Tongue (tissue), 3 donors: ENCODE measurements at places on chromosomes 5 and 9. TPM values are rescaled to one million over a fixed set of nuclear protein-coding genes. Genes with fewer than 3 reads are reported as not detected.

DNA sequence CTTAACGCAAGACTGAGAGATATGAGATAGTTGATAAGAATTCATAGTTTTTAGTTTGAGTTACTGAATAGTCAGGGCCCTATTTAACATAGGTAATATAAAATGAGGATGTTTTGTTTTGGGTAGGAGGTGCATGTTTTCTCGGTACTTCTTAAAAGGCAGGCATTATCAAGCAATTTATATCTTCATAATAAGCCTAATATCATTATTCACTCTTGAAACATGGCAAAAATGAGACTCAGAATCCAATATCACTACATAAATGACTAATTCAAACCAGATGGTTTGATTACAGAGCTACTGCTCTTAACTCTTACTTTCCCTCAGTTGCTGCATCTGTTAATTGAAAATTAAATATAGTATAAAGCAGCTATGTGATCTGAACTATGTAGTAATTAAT, 2038.7 kb downstream of the EFNA5 start:
- no peak for DNase-seq

- DNase-seq, result no peak
These were observed 82.3 kb downstream of the PTCD2 start for GRCh38 chr5:72402381-72402890.

LARP1 gene
- 70.7 TPM for total RNA-seq

- DNase-seq, result peak; percentile 38
These were observed 206.5 kb downstream of the ARL15 start for GRCh38 chr5:54103871-54104270.

DNA sequence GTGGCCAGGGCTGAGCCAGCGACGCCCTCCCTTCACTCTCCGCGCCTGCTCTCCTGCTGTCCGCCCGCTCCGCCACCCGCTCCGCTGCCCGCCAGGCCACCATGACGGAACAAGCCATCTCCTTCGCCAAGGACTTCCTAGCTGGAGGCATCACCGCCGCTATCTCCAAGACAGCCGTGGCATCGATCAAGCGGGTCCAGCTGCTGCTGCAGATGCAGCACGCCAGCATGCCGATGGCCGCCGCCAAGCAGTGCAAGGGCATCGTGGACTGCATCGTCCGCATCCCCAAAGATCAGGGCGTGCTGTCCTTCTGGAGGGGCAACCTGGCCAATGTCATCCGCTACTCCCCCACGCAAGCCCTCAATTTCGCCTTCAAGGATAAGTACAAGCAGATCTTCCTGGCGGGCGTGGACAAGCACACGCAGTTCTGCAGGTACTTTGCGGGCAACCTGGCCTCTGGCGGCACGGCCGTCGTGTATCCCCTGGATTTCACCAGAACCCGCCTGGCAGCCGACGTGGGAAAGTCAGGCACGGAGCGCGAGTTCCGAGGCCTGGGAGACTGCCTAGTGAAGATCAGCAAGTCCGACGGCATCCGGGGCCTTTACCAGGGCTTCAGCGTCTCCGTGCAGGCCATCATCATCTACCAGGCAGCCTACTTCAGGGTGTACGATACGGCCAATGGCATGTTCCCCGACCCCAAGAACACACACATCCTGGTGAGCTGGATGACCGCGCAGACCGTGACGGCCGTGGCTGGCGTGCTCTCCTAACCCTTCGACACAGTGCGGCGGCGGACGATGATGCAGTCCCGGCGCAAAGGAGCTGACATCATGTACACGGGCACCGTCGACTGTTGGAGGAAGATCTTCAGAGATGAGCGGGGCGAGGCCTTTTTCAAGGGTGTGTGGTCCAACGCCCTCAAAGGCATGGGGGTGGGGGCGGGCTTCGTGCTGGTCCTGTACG, 1130.4 kb upstream of the ACO1 start:
- no peak for DNase-seq

GRCh38 chr9:5994493-5994892, 20.9 kb downstream of the RANBP6 start:
- no peak for DNase-seq
